ENCODE measurements at places on chromosomes 3 and 15. TPM values are rescaled to one million over a fixed set of nuclear protein-coding genes. Genes with fewer than 3 reads are reported as not detected.

DNA sequence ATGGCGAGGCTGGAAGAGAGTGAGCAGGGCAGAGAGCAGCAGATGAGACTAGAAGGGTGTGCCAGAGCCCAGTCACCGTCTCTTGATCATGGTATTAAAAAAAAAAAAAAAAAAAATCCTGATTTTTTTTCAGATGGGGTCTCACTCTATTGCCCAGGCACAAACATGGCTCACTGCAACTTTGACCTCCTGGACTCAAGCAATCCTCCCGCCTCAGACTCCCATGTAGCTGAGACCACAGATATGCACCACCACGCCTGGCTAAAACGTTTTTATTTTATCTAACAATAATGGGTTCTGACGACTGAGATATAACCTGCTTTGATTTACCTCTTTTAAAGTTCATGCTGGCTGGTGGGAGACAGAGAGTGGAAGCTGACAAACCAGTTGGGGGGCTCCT, 4.0 kb downstream of the GNB4 start:
- no peak for DNase-seq

- DNase-seq = no peak
Observed at GRCh38 chr15:77548589-77549557, 83.8 kb downstream of the LINGO1 start.

GRCh38 chr3:165712382-165712781, 124.8 kb downstream of the BCHE start:
- DNase-seq = peak; percentile 67

DNA sequence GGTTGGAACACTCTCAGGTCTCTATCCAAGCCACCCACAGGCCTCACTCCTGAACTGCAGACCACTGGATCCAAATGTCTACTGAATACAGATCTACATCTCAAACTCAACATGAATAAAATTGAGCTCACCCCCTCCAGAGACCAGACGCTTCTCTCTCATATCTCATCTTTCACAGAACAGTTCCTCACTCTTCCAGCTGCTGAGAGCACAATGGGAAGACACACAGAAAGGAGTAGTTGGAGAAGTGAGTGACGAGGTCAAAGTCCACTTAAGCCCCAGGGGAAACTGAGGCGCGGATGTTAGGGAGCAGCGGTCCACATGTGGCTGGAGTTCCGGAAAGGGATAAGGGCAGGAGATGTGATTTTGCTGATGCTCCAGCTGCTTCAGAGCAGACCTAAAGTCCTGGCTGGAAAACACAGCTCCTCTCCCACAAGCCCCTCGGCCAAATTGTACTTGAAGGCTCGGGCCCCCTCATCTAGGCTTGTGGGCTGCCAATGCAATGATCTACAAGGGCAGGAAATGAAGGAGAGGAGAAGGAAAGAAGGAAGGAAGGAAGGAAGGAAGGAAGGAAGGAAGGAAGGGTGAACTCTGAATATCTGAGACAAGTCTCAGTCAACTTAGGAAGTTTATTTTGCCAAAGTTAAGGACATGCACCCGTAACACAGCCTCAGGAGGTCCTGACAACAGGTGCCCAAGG, 211.2 kb upstream of the TLE3 start:
- no peak for DNase-seq

DNA sequence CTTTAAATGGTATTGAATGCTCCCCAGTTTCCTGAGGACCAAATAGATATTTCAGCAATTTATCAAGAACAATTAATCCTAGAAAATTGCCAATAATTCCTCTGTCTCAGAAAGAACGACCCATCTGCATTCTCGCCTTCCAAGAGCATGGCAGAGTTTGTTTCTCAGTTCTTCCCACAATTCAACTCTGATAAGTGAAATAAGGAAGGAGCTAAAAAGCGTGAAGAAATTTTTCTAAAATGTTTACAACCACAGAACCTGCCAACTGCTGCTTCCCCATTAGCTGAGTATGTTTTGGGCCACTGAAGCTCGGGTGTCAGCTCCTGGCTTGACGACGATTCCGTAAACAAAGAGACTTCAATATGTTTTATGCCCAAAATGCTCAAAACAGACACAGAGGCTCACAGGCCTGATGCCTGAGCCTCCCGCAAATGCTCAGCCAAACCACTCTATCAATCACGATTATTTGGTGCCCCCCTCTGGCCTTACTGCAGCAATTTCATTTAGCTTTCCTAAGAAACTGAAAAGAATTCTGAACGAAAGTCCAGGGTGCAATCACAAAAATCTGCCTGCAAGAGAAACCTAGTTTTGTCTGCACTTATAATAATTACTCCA, 259.2 kb upstream of the CCDC54 start:
- DNase-seq = no peak

DNA sequence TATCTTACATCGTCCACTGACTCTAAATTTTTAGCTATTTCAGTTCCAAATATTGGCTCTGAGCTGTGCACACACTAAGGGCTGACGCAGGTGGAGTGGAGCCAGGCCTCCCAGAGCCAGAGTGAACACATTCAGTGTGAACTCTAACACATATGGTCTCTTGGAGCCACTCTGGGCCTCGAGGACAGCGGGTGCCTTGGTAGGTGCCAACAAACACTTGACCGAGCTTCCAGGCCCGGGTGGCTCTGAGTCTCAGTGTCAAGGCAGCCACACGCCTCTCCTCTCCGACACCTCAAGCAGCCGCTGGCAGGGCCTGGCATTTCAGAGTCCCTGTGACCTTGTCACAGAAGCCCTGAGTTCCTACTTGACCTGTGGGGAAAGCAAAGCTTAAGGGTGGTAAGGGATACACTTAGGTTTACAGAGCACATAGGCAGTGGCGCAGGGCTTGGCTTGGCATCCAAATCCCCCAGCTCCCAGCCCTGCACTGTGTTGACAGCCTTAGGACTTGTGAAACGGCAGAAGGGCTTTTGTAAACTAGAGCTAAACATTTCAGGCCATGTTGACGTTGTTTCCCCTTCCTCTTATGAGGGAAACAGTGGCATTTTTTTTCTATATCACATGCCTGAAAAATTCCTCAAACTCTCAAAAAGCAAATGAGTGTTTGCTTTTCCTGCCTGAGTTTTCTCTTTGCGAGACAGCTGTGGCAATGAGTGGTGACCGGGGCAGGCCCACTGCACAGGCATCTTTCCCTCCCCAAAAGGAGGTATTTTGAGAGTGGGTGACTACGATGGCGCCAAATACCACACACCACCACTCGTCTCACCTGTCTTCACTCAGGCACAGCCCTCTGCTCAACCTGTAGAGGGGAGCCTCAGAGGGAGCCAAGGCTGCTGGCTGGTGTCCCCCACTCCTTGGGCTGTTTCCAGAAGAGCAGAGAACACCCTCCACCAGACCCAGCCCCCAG, 60.8 kb downstream of the DAPK2 start:
- DNase-seq = peak; percentile 93

DNA sequence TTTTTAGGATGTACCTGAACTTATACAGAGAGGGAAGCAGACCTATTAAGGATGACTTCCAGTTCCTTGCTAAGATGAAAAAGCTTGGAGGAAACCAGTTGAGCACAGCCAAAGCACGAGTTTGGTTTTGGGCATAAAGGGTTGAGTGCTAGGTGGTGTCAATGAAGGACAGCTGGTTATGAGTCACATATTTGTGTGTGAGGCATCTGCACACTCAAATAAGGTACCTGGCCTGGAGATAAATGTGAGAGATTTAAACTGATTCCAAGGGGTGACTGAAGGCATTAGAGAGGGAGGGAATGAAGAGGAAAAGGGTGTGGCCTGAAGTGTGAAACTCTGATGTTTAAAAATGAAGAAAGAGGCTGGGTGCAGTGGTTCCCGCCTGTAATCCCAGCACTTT, 486.7 kb downstream of the DIPK2A start:
- DNase-seq = no peak

- no peak for DNase-seq
Observed at GRCh38 chr15:72472992-72473610, 1.0 kb upstream of the ARIH1 start.

DNA sequence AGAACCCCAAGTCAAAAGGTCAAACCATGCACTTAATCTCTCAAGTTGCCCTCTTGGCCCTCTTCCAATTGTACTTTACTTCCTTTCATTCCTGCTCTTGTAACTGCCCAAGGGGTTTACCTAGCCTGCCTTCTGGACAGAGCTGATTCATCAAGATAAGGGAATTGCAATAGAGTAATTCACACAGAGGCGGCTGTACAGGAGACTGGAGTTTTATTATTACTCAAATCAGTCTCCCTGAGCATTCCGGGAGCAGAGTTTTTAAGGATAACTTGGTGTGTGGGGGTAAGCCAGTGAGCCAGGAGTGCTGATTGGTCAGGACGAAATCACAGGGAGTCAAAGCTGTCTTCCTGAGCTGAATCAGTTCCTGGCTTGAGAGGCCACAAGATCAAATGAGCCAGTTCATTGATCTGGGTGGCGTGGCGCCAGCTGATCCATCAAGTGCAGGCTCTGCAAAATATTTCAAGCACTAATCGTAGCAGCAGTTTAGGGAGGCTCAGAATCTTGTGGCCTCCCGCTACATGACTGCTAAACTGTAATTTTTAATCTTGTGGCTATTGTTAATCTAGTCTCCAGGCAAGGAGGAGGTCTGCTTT, 590.0 kb downstream of the EPHA3 start:
- peak; percentile 54 for DNase-seq

- DNase-seq = no peak
Observed at GRCh38 chr3:34634939-34635338, 836.5 kb downstream of the PDCD6IP start.

- DNase-seq = no peak
Observed at GRCh38 chr3:18215639-18216038, 209.5 kb downstream of the SATB1 start.

DNA sequence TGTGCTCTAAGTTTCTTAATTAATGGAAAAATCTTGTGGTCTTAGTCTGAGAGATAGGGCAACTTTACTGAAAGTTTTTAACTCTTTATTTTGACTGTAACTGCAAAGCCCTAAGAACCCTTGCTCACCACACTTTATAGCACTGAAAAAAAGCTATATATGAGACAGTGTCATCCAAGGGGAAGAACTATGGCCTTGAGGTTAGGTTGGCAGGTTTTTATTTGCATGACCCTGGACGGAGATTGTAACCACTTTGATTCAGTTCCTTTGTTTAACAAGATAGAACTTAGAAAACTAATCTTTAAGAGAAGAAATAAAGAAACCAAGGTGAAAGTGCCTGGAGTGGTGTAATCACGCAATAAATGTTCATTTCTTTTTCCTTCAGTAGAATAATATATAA, 30.6 kb upstream of the LYSMD4 start:
- DNase-seq = no peak

GRCh38 chr3:57582474-57583168, 14.5 kb downstream of the ARF4 start:
- no peak for DNase-seq

- no peak for DNase-seq
Observed at GRCh38 chr3:103644450-103644849, 1209.6 kb downstream of the ZPLD1 start.

DNA sequence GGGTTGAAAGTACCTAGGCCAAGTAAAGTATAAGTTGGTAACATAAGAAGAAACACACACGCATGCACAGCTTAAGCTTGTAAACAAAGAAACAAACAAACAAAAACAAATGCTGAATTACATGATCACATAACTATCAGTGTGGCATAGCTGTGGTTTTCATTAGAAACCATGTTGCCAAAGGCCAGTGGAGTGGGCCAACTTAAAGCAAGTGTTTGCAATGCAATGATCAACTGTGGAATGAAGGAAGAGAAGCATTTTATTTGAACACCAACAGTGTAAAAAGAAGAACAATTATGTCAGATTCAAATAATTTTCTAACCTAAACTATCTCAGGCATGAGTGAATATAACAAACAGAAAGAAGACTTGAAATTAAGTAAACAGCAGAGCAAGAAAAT, 199.4 kb upstream of the STRIT1 start:
- no peak for DNase-seq

DNA sequence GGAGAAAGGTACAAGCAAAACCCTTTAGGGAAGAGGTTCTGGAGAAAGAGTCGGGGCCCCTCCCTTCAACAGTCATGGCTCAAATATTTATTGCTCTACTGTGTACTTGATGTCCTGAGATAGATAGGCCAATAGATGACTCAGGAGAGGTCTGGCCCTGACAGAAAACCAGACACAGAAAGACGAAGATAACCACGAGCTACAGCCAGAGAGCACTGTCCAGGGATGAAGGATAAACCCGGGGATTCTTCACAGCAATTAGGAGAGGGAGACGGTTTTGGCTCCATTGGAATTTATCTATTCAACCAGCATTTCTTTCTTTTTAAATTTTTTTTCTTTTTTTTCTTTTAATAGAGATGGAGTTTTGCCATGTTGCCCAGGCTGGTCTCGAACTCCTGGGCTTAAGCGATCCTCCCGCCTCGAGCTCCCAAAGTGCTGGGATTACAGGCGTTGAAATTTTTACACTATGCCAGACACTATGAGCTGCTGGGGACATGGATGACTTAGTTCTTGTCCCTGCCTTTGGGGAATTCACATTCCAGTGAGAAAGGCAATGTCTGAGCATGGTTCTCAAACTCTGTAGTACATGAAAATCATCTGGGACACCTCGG, 4.6 kb upstream of the CIDEC start:
- DNase-seq = peak; percentile 28

DNA sequence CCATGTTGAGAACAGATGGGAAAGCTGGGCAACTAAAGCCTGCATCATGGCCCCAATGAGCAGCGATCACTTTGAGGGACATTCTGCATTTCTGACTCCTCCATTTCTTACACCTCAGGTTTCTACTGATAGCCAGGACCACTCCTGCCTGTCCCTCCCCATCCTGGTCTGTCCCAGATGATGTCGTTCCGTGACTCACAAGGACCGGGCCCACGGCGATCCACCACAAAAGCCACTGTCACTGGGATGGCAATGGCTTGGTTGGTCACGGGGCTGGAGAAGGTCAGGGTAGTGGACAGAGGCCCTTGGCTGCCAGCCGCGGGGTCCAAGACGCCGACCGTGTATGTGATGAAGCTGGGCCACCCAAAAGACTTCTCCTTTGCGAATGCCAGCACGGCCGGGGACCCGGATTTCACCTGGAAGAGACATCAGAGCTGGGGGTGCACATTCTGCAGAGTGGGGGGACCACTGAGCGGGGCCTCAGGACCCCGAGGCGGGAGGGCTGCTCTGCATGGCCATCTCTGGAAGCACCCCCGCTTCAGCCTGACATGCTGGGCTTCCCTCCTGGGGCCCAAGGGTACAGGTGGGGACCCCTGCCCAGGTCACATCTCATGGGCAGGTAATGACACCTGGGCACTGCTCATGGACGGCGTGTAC, 100.4 kb downstream of the NUP210 start:
- no peak for DNase-seq

- DNase-seq = no peak
Observed at GRCh38 chr15:68982976-68983563, 31.4 kb upstream of the NOX5 start.

GRCh38 chr3:48966367-48966766, 23.7 kb upstream of the P4HTM start:
- DNase-seq = no peak

GRCh38 chr15:48355377-48355776, 24.1 kb downstream of the DUT start:
- no peak for DNase-seq

The WNT7A gene
- total RNA-seq = not detected

The CCDC9B gene
- 162 TPM for total RNA-seq

The EFCAB12 gene
- not detected for total RNA-seq

Data from Right ventricle myocardium inferior (tissue), 1 donor.